ENCODE measurements at places on chromosomes 7 and 10.

DNA sequence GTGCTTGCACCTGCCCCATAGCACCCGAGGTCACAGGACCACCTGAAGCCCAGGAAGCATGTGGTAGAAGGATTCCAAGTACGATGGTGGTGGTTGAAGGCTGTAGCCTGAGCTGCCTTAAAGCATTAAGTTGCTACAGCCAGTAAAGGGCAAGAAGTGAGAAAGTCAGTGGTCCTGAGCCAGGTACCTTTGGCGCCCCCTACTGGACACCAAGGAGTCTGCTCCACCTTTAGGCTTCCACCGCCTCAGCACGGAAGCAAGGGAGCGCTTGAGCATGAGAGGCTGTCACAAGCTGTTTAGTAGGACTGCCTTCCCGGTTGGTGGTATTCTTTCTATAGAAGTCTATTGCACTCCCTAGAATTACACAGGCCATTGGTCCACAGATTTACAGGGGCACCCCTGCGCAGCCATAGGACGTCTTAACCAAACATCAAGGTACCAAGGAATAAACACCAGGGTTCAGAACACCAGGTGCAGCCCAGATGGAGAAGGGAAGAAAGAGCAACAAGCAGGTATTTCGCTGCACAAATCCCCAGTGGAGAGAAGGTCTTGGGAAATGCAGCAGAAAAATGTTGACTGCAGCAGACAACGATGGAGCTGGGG is 2.2 kb downstream of the CRTAC1 start:
- DNase-seq: peak; percentile 19

- DNase-seq: no peak
Measured at GRCh38 chr10:109981650-109982049, 26.1 kb upstream of the ADD3 start.

DNA sequence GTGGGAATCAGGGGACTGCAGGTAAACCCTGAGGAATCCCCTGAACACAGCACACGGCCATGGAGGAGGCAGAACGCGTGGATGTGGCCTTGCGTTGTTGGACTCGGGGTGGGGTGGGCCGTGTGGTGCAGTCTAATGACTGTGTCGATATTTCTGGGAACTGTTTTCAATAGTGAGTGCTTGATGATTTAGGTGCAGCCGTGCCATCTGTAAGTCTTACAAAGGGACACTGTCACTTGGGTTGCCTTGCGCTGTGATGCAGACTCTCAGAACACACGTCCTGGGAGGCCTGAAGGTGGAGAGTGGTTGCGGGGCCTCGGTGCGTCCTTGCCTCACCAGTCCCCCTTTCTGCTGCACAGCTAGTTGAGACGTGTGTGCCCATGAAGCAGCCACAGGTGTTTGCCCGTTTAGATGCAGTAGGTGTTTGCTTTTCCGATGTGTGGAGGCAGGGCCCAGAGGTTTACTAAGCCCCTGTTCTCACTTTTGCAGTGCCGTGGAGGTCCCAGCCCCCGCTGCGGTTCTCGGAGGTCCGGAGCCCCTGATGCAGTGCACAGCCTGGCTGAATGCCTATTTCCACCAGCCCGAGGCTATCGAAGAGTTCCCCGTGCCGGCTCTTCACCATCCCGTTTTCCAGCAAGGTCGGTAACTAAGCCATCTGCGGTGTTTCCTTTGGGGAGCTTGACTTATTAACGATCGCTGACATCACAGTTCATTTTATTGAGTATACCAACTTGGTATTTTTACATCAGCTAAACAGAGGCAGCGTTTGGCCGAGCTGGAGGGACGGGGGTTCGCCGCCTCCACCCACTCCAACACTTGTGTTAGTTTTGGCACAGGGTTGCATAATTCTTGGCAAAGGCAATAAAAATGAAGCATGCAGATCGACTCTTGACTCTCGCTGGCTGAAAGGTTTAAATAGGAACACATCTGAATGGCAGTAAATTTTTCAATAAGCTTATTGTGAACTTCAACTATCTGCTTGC is 240.7 kb downstream of the MGMT start:
- DNase-seq: no peak

GRCh38 chr10:62268027-62268398 is 631 bp downstream of the RTKN2 start:
- no peak for DNase-seq

- DNase-seq: no peak
Measured at GRCh38 chr10:71088054-71088453, 124.3 kb upstream of the UNC5B start.

GRCh38 chr7:26853788-26854393 is 10.5 kb downstream of the SKAP2 start:
- no peak for DNase-seq

DNA sequence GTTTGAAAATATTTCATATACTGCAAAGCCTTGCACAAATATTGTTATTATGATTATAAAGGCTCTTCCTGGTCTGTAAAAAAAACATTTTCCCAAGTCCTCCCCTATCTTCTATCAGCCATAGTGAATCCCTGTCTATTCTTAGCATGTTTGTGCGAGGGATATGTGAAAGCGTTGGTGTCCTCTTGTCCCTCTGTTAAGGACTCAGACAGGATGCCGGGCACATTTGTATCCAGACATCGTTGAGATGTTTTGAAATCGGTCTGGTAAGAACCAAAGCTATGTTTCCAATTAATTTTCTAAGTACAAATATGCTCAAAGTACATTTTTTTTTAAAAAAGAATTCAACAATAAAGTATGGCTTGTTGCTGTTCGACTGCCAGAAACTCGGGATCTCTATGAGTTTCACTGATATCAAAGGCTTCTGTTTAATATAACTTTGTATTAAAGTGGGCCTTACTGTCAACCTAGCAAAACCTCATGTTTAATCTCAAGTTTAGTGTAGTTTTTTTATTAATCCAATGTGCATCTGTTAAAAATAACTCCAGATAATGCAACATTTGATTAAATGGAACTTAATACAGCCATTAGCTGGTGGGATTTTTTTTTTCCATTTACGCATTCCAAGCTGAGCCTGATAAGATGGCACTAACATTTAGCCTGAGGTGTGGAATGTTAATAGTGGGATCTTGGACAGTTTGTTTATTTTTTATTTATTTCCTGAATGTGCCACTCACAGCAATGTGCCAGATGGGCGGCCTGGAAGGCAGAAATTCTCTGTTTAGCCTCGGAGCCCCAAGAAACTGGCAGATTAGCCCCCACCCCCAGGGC is 754.3 kb downstream of the LRMDA start:
- DNase-seq: no peak

- no peak for DNase-seq
Measured at GRCh38 chr7:113404245-113404644, 285.9 kb upstream of the SMIM30 start.

DNA sequence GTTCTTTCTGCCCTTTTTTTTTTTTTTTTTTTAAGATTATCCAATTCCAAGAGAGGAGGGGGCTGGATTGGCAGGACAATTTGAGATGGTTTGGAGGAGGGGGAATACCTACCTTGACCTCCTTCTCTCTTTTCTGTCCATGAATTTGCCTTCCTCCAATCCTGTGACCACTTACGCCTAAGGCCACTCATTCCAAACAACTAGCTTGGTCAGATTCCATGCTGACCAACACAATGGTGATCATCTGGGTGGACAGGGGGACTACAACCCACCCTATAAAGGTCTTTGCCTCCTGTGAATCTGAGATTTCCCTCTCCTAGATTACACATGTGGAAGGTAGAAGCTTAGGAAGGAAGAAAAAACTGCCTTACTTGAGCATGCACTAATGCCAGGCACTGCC is 2.3 kb upstream of the LDB1 start:
- DNase-seq: no peak

- no peak for DNase-seq
Measured at GRCh38 chr10:98349508-98349922, 65.5 kb downstream of the PYROXD2 start.

GRCh38 chr7:47721670-47722069 is 139.8 kb upstream of the TNS3 start:
- no peak for DNase-seq

DNA sequence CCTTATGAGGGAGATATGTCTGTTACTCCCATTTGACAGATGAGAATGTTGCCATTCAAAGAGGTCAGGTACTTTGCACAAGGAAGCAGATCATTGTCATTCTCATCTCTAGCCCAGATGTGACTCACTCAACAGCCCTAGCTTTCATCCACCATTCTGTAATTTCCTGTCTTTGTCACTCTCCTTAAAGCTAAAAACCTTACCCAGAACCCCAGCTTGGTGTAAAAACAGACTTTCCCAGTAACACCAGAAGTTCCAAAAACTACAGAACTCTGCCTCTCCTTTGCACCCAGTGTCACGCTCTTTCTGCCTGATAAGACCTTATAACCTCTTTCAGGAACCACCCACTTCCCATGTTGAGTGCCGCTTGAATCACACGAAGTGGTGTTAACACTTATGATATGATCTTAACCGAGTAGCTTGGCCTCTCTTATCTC is 89.1 kb upstream of the SP4 start:
- DNase-seq: peak; percentile 9

DNA sequence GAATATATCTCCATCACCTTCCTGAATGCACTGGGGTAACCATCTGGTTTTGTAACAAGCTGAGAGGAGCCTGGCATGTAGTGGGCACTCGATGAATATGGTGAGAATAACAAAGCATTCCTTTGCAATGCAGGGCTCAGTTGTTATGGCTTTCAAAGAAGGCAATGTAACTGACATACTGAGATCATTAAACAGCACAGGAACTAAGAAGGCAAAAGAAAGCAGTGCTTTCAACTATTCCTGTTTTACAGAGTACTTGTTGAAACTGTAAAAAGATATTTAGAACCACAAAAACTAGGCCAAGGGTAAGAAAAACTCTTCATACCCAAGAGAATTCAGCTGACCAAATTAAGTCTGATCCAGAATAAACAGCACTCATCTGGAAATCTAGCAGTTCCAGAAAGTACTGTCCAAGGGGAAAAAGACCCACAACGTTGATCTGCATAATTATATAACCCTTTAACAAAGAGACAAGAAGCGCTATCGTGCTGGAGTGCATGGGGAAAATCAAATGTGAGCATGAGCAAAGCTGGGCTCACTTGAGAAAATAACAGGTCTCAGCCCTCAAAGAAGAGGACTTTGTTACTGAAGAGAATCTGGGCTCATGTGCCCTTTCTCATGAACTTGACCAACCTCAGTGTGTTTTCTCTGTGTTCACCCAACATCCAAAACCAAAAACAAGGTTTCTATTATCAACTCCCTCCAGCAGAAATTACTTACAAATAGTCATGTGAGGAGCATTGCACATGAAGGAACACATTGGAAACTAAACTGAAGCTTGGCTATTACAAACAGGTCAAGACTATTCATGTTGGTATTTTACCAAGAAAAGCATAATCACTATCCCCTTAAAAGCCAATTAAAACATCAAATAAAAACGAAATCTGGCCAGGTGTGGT is 116.2 kb downstream of the AVL9 start:
- no peak for DNase-seq

DNA sequence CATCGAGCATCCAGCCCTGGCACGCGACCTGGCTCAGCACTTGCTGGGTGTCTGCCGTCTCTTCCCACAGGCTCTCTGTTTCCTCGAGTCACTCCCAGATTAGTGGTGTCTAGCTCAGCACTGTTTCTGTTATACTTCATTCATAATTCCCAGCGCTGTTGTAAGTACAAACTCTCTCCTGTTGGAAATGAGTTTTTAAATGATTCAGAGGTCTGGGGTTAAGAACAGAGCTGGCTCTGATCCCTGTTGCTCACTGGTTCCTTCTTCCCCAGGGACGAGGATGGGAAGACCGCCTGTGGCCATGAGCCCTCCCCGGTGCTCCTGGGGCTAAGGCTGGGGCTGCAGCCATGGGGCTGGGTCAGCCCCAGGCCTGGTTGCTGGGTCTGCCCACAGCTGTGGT is 17.3 kb upstream of the C10orf95 start:
- no peak for DNase-seq

DNA sequence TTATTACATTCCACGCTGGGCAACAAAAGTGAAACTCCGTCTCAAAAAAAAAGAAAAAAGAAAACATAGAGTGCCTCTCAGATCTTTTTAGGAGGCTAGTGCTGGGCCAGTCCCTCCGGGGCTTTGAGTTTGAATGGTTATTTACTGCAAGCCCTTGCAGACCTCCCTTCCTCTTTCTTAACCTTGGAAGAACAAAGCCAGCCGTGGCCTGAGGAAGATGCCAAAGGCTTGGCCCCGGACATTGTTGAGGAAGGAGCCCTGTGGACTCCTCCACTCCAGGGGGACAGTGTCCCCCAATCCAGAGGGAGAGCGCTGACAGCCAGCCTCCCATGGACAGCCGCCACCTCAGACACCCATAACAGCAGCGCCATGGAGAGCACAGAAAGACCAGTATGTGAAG is 5.0 kb downstream of the TSPAN33 start:
- DNase-seq: no peak

DNA sequence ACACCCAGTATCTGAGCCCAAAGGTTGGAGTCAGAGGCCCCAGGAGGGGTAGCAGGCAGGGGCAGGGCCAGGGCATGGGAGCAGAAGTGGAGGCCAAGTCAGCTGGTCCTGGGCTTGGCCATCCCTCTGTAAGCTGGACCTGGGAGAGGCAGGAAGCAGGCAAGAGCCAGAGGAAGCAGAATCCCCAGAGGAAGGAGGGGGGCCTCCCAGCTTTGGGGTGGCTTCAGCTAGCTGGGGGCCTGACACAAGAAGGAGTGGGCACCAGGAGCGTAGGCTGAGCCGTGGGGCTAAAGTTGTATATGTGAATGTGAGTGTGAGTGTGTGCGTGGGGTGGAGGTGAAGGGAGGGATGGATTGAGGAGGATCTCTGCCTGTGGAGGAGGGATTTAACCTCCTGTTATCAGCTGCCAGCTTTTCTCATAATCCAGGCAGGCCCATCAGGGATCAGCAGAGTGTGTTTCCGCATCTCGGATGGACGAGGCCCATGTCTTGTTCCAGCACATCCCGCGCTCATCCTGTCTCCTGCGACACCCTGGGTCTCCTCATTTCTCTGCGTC is 54.0 kb downstream of the NEURL1 start:
- DNase-seq: no peak

GRCh38 chr7:26930201-26930600 is 65.8 kb upstream of the SKAP2 start:
- DNase-seq: no peak

- DNase-seq: no peak
Measured at GRCh38 chr7:117324960-117325359, 2.1 kb upstream of the WNT2 start.

DNA sequence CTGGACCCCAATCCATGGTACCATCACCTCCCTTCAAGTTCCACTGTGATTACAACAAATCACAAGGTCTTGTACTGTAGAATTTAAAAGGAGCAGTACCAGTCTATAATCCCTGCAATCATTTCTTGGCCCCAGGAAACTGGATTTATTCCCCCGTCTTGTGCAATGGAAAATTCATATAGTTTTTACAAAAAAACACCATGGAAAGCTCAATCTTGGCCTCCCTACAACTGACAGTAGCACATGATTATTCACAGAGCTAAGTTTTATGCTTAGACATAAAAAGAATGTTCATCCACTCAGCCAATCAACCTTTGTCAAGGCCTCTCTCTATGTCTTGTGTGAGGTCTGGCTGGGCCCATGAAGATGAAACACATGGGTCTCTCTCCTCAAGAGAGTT is 10.2 kb downstream of the DGKI start:
- DNase-seq: no peak

All from activated naive CD8-positive, alpha-beta T cell treated with anti-CD3 and anti-CD28 coated beads, Interleukin-2, amount 50 U/mL, for 16 hours (primary cell).